ENCODE measurements at places on chromosomes 1 and 21. TPM values are rescaled to one million over a fixed set of nuclear protein-coding genes. Genes with fewer than 3 reads are reported as not detected.
A peak's percentile ranks its signal among the peaks of the same experiment; 100 is the strongest.

DNA sequence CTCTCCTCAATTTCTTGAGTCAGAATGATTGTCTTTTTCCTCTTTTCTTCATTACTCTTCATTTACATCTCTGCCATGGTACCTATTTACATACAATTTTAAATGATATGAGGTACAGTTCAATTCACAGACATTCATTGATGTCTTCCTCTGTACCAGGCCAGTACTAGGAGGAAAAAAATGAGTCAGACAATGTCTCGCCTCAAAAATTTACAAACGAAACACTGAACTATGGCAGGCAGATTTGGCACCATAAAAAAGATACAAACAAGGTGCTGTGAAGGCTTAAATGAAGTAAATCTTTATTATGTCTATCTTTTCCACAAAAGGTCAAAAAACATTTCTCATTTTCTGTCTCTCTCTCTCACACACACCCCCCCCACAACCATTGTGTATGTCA lies 71.0 kb downstream of the RGS13 start:
- no peak for DNase-seq

DNA sequence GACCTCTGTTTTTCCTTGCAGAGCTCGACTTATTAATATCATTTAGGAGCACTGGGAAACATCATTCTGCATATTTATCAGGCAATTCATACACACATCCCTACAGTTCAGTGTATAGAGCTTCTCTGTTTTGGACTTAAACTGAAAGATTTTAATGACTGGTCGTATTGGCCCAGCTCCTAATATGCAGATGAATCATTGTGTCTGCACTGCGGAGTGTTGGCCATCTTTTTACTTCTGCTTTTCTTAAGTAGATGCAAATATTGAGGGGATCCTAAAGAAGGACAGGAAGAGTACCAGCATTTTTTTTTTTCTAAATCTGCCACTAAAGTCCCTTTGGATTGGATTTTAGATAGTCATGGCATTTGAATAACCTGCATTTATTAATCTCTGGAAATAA lies 154.8 kb downstream of the BACH1 start:
- no peak for DNase-seq

DNA sequence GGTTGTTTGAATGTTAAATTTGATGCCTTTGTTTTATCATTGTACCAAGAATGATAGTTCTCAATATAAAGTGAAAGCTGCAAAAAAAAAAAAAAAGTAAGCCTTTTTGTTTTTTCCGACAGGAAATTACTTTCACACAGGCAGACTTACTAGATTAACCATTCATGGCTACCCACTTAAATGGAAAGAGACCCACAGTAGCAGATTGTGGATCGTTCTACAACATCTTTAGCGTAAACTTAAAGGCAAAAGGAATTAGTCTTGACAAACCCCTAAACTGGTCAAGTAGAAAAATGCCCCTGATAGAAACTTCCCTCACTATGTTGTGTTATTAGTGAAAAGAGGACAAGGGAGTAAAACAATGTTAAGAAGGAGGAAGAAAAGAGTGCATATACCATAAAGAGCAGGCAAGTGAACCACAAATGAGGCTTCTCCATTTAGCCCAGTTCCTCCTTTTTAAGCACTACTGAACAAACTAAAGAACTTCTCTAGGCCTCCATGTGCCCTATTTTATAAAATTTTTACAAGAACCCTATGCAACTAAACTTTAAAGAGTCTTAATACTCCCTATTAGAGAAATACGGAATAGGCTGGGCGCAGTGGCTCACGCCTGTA lies 1560.3 kb downstream of the MRPL39 start:
- DNase-seq, result no peak

GRCh38 chr1:201648907-201649721 lies 110.2 kb downstream of the NAV1 start:
- DNase-seq, result peak; percentile 87

Gene E2F2
- 0.43 TPM for polyA plus RNA-seq

GRCh38 chr1:110668549-110668948 lies 6.2 kb downstream of the KCNA3 start:
- no peak for DNase-seq

- DNase-seq, result peak; percentile 2
Observed at GRCh38 chr1:69409731-69410456, 157.8 kb upstream of the LRRC7 start.

GRCh38 chr21:44436958-44437357 lies 18.4 kb upstream of the LRRC3 start:
- DNase-seq, result no peak

All from SK-N-SH (cell line).